ENCODE measurements at places on chromosomes 1 and 21.

DNA sequence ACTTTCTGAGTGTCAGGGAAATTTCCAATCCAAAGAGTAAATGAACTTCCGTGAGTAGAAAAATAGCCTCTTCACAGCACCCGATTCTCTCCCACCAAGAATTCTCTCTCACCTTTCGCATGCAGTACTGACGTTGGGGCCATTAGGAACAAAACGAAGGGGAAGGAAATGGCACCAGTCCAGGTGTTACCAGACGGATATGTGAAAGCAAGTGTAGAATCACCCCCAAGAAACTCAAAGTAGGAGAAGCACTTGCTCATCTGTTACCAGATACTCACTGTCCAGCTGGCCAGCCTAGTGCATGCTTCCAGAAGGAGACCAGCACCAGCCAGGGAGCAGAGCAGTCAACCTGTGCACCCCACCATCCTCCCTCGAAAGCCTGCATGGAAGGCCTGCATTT lies 55.1 kb downstream of the ITPKB start:
- DNase-seq, result no peak
- peaks cover 39% of the 10 kb centered on the region for H3K36me3 ChIP-seq
- H3K27me3 ChIP-seq, result no peaks in the 10 kb centered on the region
- no peak overlapping the region for H3K4me3 ChIP-seq
- H3K4me1 ChIP-seq, result peaks cover 88% of the 10 kb centered on the region

GRCh38 chr1:234355782-234356510 lies 17.3 kb upstream of the COA6 start:
- H3K27me3 ChIP-seq, result peaks cover 16% of the 10 kb centered on the region
- H3K4me1 ChIP-seq, result no peaks in the 10 kb centered on the region
- no peak overlapping the region for H3K4me3 ChIP-seq
- DNase-seq, result no peak
- peak overlapping the region; percentile 7 for H3K27ac ChIP-seq

GRCh38 chr21:38433471-38433870 lies 64.8 kb downstream of the ERG start:
- no peaks in the 10 kb centered on the region for H3K27me3 ChIP-seq
- H3K27ac ChIP-seq, result no peak overlapping the region
- no peak for DNase-seq
- H3K4me1 ChIP-seq, result peaks cover 12% of the 10 kb centered on the region
- H3K4me3 ChIP-seq, result no peak overlapping the region
- H3K36me3 ChIP-seq, result no peaks in the 10 kb centered on the region

- peaks cover 11% of the 10 kb centered on the region for H3K27me3 ChIP-seq
- no peak for DNase-seq
These were observed 14.1 kb upstream of the KCNA2 start for GRCh38 chr1:110620250-110620615.

- peak overlapping the region; percentile 97 for H3K27ac ChIP-seq
- peaks cover 42% of the 10 kb centered on the region for H3K36me3 ChIP-seq
- peak; percentile 53 for DNase-seq
- H3K4me3 ChIP-seq, result peak overlapping the region; percentile 82
- H3K27me3 ChIP-seq, result no peaks in the 10 kb centered on the region
These were observed 5.6 kb downstream of the MCOLN2 start for GRCh38 chr1:84991097-84991920.

Data from stimulated activated naive B cell treated with anti-CD40 and anti-IgM and Interleukin-4, amounts not matched to agents 10 μg/mL and 1 μg/mL and 100 μg/mL, for 72 hours (primary cell).